ENCODE measurements at places on chromosomes 16 and 17.

DNA sequence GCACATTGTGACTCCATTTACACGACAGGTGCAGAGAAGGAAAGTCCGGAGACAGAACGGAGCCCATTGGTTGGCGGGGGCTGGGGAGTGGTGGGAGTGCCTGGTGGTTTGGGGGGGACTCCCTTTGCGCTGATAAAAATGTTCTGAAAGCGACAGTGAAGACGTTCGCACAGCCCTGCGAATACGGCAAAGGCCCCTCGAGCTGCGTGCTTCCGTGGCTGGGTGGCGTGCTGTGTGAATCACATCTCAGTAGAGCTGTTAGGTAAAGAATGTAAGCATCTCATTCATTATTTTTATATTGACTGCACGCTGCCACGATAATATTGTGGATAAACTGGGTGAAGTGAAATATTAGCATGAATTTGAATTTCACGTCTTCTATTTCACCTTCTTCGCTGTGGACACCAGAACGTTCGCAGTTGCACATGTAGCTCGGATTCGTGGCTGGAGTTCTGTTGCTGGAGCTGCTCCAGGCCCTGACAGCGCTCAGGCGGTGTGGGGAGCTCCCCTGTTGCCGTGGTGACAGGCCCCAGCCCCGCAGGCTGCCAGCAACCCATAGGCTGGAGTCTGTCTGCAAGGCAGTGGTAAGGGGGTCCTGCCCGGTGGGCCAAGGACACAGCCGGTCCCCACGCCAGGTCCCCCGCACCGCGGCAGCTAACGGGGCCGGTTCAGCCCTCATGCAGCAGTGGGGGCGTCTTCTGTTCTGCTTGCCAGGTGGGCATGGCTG lies 44.6 kb downstream of the SOX8 start:
- no peak for DNase-seq

GRCh38 chr16:83603723-83604570 lies 203.8 kb upstream of the HSBP1 start:
- DNase-seq, result peak; percentile 70

DNA sequence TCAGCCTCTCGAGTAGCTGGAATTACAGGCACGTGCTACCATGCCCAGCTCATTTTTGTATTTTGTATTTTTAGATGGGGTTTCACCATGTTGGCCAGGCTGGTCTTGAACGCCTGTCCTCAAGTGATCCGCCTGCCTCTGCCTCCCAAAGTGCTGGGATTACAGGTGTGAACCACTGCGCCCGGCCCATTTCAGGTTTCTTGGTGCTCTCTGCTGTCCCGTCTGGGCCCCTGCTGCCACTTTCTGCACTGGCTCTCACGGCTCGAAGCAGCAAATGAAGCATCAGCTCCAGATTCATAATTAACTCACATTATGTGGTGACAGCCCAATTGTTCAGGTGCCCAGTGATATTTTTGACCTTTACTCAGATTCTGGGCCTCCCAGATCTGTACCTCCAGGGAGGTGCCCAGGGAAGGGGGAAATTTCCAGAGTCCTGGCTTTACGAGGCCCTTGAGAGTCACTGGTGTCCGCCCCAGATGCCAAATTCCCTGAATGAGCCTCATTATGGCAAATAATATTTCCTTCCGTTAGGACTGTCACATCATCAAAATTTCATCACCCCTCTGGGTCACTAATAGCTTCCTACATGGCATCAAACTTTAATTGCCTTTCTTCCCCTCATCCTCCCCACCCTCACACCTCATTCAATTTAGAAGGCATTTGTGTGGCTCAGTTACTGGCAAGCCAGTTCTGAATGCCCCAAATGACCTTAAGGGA lies 9.0 kb downstream of the SDK2 start:
- no peak for DNase-seq

DNA sequence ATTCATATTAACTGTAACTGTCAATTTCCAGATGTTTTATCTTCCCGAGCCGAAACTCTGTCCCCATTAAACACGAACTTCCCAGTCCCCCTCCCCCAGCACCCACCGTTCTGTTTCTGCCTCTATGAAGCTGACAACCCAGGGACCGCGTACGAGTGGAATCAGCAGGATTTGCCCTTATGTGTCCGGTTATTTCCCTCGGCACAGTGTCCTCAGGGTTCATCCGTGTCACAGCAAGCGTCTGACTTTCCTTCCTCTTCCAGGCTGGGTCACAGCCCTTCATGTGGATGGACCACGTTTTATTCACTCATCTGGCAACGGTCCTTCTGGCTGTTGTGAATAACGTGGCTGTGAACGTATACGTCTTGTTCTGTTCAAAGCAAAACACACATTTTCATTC lies 31.3 kb downstream of the METRNL start:
- DNase-seq, result peak; percentile 51

- DNase-seq, result no peak
Observed at GRCh38 chr17:55570391-55570790, 59.1 kb upstream of the SMIM36 start.

DNA sequence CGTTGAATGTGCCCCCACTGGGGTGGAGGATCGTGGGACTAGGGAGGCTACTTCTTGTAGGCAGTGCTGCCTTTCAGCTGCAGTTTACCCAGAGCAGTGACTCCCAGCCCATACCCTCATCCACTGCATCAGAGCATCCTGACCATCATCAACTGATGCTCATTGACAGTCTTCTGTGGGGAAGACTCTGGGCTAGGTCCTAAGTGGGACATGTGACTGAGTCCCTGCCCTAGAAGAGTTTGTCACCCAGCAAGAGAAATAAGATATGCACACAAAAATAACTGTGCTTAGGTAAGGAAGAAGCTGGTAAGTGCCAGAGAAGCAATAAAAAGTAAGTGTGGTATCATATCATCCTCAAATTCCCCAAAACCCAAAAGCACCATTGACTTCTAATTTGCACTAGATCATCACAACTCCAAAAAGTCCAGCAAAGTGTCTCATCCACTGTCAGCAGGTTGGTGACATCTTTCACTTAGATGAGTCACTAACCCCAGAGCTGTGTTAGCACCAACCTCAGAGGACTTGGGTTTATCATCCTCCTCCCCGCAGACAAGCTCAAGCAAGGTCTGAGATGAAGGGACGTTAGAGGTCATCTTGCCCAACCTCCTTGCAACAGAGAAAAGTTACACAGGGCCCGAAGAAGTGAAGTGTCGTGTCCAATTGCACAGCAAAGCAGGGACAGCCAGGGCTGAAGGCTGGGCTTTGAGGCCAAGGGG lies 99.0 kb downstream of the CCDC182 start:
- DNase-seq, result no peak

DNA sequence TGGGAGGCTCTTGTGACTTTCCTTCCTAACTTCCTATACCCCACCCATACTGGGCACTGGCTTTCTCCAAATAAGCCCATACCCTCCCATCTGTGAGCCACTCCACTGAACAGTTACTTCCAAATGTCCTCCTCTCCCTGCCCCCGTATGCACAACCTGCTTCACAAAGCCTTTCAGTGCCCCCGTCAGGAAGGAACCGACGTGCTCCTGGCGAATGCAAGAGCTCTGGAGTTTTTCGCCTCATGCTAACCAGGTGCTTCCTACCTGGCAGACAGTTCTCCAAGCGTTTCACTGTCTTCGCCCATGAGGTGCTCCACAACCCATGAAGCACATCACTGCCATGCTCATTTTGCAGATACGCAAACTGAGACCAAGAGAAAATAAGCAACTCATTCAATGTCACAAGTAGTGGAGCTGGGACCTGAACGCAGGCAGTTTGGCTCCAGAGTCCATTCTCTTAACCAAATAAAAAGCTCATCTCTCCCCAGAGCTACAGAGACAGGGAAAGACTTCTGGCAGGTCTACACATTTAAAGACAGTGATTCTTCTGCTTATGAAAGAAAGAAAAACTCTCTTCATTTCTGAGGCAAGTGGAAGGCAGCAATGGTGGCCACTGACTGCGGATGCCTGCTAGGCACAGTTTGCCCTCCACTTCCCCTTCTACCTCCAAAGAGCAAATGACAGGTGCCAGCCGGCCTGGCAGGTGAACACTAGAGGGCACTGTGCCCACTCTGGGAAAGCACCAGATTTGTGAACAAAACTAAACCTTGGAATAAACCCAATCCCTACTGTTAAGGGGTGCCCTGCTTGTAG lies 23.8 kb downstream of the SPHK1 start:
- DNase-seq, result no peak

DNA sequence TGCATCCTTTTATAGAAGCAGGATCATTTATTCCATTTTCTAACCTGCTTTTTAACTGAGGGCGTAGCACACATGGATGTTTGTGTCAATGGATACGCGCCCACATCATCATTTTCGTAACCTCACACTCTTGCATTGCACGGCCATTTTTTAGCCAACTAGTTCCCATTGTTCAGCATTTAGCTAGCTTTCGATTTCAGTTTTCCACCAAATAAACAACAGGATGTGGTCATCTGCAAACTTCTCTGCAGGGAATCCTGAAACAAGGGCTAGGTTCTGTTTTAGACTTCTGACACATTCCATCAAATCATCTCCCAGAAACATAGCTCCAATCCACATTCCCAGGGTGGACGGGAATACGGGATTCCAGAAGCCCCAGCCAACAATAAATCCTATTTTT lies 6.4 kb downstream of the CYB561 start:
- peak; percentile 66 for DNase-seq

DNA sequence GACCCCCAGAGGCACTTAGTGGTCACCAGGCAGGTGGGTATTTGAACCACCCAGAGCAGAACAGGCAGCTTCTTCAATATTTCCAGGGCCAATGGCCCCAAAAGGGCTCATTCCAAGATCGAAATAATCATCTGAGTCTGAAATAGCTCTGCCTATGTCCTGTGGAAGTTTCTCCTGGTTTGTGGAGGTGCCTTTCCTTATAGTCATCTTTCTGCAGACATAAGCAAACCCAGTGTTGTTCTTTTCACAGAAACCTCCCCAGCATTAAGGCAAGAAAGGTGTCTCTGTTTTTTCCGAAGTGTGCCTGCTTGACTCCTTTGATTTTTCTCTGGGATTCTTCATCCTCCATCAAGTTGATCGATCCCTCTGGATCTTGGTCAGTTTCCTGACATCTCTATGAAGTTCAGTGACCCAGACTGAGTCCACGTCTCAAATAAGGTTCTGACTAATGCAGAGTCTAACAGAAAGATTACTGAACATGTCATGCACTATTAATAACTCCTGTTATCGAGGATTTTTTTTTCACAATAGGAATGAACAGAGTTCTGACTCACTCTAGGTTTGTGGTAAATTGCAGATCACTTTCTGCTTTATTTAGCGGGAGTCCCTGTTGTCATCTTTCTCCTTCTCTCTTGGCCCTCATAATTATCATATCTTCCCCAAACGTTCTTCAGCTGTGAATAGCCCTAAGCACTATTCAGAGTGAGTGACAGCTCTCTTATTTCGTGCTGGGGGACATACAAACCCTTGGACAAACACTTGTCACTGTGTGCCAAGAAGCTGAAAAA lies 1.5 kb downstream of the LRRC3C start:
- DNase-seq, result peak; percentile 92

DNA sequence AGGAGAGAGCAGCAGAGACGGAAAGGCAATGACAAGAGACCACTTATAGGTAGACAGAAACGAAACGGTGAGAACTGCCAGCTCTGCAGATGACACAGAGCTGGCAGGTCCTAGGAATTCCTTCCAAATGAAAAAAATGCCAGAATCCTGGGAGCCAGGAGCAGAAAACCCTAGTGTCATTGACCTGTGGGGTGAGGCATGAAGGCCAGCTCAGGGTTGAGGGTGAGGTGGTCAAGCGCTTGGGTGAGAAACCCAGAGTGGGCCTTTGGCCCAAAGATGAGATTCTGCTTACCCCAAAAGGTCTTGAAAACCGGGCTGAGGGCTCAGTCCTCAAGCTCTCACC lies 9.2 kb downstream of the HIC1 start:
- no peak for DNase-seq

- DNase-seq, result peak; percentile 70
Observed at GRCh38 chr17:73338050-73338521, 26.3 kb upstream of the CDC42EP4 start.

GRCh38 chr17:61405686-61406536 lies 6.3 kb downstream of the TBX2 start:
- no peak for DNase-seq

GRCh38 chr16:20829536-20829935 lies 23.2 kb downstream of the REXO5 start:
- DNase-seq, result no peak

DNA sequence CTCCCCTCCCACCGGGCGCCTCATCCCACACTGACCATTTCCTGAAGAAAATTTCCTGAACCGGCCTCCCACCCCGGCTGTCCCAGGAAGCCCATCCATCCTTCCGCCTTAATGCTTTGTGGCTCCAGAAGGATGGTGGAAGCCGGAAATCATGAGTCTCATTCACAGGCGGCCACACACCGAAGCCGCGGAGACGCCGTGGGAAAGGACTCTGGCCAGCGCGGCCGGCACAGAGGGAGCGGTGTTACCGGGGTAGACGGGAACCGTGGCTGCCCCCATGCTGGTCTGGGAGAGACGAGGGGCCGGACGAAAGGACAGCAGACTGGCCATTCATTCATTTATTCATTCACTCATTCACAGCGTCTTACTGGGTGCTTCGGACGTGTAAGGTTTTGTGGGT lies 326.8 kb downstream of the SEC14L1 start:
- DNase-seq, result no peak

GRCh38 chr17:43418441-43419374 lies 19.9 kb downstream of the ARL4D start:
- DNase-seq, result peak; percentile 88

DNA sequence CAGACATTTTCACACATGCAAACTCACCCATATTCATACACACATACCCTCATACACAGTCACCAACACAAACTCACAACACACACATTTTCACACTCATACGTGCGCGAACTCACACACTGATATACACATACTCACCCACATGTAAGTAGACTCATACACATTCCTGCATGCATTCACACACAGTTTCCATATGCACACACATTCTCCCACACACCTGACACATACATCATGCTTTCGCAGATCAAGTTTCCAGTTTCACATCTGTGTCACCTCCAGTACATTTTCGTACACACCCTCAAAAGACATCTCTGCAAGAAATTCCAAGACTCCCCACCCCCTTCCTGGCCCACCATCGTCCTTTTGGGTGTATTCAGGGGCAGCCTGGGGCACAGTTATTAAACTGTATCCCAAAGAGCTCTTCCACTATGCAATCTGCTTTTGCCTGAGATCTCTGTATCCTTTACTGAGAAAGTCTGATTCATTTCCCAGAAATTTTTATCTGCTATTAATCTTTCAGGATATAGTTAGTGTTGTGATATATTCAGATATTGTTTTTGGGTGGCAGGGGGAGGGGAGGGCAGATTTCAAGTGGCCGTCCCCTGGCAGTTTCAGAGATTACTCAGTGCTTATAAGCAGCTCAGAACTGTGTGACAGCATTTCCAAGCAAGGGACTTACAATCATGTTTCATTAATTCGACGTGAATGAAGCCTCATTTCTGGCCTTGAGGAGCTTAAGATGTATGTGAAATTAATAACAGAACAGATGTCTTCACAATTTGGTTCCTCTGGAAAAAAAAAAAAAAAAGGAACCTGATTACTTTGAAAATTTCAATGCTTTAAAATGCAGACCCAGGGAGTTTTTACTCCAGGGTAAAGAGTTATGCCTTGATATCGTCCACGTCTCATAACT lies 35.3 kb upstream of the MMP2 start:
- no peak for DNase-seq

DNA sequence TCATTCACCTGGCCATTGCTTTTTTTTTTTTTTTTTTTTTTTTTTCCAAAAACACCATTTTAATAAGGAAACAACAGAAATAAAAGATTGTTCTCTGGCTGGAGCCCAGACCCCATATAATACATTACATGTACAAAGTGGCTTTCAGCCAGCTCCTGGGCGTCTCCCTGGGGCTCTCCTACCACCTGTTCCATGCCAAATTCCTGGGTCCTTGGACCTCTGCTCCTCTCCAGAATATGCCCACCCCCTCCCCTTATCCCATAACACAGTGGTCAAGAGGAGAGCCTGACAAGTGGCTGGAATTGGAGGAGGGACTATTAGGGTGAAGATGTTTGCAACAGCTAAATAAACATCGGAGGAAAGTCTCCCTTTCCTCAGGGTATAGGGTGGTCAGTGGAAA lies 3.6 kb upstream of the PHF12 start:
- DNase-seq, result no peak
